ENCODE measurements at places on chromosomes 6 and 20. TPM values are rescaled to one million over a fixed set of nuclear protein-coding genes. Genes with fewer than 3 reads are reported as not detected.

GRCh38 chr20:63415647-63416391 is 54.7 kb upstream of the CHRNA4 start:
- DNase-seq, result no peak

GRCh38 chr20:57266291-57267157 is at the start of gene BMP7:
TSS of gene BMP7 (minus strand) at chr20:57266641. CDS start at chr20:57266122, 519 bp downstream.
- peak; percentile 86 for DNase-seq

DNA sequence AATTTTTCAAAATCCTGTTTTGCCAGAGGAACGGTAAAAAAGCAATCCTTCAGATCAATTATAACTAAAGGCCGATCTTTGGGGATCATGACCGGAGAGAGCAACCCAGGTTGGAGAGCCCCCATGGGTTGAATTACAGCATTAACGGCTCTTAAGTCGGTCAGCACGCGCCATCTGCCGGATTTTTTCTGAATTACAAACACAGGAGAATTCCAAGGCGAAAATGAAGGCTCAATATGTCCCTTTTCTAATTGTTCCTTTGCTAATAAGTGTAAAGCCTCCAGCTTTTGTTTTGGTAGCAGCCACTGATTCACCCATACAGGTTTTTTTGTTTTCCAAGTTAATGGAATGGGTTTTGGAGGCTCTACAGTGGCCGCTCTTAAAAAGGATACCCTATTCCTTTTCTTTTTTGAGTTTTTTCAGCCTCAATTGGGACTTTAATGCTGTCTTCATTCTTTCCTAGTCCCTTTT is 16.9 kb upstream of the PTCRA start:
- DNase-seq, result peak; percentile 62

Gene C6orf52
- total RNA-seq, result 1.5 TPM

DNA sequence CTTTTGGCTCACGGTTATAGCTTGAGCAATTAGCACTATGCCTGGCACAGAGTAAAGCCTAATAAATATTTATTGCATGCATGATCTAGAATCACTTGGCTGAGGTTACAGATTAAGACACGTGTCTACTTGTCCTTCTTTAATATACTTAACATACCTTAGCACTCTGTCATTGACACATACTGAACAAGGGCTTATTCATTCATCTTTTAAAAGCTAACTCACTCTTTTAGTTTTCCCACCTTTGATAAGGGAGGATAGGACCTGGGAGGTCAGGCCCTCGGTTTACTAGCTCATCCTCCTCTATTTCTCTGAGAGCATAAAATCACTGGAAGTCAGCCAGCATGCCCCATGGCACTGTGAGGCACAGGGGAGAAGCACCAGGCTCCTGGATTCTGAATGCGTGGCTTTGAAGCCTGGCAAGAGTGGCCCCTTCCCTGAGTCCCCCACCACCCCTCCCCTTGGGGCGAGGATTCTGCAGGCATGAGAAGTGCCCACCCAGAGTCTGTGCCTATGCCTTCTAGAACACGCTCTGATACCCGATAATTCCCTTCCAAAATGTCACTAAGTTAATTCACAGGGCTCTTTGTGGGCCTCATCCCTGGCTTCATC is 11.2 kb downstream of the ZCCHC3 start:
- no peak for DNase-seq

DNA sequence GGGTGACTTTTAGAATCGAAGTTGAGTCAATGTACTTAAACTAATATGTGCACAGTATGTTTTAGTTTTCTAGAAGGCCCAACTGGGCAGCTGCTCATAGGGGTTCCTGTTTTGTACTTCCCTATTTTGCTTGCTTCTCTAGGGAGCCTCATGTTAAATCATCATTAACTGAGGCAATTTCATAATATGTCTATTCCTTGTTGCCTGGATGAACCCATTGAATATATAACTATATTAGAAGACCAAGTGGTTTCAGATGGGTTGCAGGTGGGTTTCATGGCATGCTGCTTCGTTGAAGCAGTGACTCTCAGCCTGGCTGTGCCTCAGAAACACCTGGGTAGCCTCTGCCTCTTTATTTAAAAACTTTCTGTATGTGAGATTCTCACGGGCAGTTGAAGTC is 22.2 kb downstream of the CARMIL1 start:
- DNase-seq, result no peak

Gene TAP2
- total RNA-seq, result 37.6 TPM

DNA sequence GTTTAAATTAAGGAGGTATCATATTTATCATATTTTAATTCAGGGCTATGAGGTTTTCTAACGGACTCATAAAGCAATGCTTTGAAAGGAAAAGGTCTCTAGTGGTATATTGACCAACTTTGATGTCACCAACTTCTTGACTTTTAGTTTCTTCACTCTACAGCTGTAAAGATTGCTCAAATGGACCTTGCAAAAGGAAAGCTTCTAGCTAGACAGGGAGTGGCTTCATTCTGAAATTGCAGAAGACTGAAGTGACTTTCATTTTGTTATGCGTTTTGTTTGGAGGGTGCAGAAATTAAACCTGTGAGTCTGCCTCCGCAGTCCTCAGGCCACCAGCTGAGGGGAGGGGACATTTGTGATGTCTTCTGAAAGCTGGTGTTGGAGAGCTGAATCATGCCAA is 95.7 kb downstream of the SLC24A3 start:
- DNase-seq, result no peak

Gene BFSP1
- 1.3 TPM for total RNA-seq

- DNase-seq, result no peak
Measured at GRCh38 chr20:33821270-33821836, 10.2 kb downstream of the CHMP4B start.

DNA sequence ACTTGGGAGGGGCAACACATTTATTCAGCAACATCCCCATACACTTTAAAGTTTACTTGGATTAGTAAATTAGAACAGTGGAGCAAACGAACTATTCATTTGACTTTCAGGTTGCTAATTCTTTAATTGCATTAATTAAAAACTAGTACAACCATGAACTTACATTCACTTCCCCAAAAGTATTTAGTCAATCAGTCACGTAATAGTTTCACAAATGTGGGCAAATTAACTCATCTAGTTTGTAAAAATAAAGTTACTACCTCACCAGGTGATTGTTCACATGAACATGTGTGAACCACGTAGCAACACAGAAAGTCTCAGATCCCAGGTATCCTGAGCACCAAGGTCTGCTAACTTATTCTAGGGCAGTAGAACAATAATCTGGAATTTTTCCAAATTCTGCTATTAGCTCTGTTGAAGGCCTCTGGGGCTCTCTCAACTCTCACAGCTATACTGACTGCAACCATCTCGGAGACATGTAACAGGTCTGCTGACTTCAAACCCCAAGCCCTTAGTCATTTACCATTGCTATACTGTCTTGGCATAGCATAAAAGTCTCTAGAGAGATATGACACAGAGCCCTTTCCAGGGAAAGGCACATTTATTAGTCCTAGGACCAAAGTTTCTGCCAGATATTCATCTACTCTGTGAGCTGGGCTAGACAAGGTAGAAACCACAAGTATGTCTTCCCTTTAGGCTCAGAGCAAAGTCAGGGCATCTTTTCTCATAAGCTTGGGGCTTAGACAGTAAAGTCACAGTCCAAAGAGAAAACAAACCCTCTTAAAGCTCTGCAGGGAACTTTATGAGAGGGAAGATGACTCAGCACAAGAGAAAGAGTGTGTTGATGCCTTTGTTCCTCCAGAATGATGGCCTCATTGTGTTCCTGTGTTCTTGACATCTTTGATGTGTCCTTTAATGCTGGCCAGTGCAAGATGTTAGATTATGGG is 50.9 kb upstream of the CCDC28A start:
- no peak for DNase-seq

- no peak for DNase-seq
Measured at GRCh38 chr6:36142971-36143838, 12.9 kb downstream of the MAPK13 start.

- no peak for DNase-seq
Measured at GRCh38 chr6:135567375-135568083, 70.0 kb upstream of the AHI1 start.

DNA sequence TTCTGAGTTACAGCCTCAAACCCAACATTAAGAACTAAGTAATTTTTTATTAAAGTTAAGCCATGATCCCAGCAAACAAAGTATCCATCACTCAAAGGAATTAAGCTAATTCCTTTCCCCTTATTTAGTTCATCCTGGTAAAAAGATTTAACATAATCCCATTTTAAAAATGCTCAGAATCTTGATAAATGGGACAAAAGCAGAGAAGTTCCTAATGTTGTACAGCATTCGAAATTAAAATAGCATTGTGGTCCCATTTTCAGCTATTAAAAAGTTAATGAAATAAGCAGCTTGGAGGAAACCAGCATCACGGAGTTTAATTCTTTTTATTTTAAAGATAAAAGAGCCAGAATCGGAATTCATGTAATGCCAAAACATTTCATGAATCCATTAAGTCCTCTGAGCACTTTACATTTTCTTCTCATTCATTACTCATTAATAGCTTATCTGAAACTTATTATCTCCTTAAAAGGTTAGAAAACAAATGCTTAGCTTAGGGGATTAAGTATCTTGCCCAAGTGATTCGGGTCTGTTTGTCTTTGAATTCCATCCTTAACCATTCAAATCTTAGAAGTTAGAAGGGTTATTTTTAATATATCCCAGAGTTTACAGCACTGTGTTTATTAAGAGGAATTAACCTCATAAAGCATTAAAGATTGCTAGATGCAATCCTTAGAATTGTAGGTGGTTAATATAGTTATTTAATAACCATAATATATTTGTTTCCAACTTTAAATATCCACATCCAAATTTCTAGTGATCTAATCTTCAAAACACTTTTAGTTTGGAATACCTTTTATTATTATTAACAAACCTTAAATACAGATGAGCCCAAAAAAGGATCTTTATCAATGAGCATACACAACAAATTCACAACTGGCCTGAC is 11.2 kb downstream of the RBM39 start:
- DNase-seq, result no peak

GRCh38 chr20:50450881-50451752 is 59.1 kb upstream of the PTPN1 start:
- DNase-seq, result peak; percentile 49

- peak; percentile 33 for DNase-seq
Measured at GRCh38 chr20:63061051-63061770, 54.4 kb upstream of the BHLHE23 start.

Gene RTEL1
- 37.7 TPM for total RNA-seq

- DNase-seq, result no peak
Measured at GRCh38 chr20:49477200-49477599, 5.3 kb downstream of the KCNB1 start.

- peak; percentile 82 for DNase-seq
Measured at GRCh38 chr6:26033941-26034354, 53.3 kb upstream of the HFE start.

DNA sequence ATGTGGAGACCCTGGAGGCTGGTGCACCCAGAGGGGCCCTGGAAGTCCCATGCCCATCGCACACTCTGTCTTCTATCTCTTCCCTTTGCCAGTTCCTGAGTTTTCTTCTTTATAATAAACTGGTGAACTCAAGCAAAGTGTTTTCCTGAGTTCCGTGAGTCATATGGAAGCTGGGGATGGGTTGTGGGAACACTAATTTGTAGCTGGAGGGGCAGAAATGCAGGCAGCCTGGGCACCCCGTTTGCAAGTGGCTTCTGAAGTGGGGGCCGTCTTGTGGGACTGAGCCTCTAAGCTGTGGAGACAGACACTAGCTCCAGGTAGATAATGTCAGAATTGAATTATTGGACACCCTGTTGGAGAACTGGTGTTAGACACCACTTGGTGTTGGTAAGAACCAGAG is 3.2 kb upstream of the PPP1R3G start:
- no peak for DNase-seq

DNA sequence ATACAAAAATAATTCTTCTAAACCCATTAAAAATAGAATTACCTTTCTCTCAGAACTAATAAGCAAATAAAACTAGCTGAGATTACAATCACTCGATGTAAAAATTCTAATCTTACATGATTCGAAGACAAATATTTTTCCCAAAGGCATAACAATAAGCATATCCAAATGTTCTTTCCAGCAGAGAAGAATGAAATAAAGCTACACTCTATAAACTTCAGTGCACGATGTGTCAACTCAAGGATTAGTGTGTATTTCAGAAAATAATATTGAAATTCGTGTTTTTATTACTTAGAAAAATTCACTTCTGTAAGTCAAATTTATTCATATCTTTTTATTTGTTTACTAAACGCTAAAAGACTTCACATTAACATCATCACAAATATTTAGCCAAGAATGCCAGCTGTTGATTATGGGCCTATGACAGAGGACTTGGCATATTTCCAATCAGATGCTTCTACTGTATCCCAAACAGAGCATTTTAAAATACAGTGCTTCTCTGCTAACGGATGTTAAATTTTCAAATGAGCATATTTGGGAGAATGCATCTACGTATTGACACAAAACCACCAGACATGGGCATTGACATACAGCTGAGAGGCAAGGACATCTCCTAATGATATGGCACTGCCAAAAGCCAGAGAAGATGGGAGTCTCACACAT is 54.7 kb upstream of the PDE7B start:
- DNase-seq, result peak; percentile 22

DNA sequence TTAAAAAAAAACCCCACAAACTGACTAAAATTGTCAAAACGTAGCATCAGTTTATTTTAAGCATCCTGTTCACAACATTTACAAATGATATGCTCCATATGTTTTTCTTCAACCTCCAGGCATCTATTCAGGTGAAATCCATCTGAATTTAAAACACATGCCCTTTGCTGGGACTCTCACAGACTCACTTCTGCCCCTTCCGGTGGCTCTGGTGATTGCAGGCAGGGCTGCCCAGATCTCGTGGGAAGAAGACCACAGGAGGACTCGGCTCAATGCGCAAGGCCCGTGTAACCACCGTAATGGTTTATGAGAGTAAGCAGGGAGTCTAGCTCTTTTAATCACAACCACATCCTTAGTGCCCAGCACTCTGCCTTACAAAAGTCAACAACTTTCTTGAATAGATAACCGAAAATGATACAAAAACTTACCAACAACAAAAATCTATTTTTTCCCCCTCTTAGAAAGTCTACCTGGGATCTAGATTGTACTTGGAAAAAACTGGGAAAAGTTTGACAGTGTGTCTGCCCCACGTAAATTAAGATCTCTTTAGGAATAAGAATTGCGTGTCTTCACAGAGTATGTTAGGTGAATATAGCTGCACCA is 139.1 kb downstream of the KIF16B start:
- peak; percentile 78 for DNase-seq

Gene RBBP8NL
- 0.13 TPM for total RNA-seq

DNA sequence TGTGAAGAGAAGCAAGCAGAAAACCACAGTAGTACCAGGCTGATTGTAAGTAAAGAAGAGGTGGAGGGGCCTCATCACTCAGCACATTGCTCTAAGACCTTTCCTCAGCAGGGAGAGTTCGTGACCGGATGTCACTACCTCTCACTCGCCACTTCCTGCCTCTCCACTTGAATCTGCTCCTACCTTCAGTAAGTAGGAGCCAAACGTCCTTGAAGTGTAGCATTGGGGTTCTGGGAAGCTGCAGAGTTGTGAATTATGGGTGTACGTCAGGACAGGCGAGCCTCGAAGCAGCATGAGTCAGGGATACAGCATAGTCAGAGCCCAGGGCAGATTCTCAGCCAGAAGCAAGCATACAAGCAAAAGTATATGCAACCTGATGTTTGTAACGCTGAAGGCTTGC is 224.9 kb downstream of the PHACTR1 start:
- no peak for DNase-seq

Gene TMEM170B
- 3.7 TPM for total RNA-seq

GRCh38 chr20:33275871-33276270 is 7.1 kb upstream of the BPIFB1 start:
- no peak for DNase-seq
